ENCODE measurements at places on chromosomes 16 and 17.

DNA sequence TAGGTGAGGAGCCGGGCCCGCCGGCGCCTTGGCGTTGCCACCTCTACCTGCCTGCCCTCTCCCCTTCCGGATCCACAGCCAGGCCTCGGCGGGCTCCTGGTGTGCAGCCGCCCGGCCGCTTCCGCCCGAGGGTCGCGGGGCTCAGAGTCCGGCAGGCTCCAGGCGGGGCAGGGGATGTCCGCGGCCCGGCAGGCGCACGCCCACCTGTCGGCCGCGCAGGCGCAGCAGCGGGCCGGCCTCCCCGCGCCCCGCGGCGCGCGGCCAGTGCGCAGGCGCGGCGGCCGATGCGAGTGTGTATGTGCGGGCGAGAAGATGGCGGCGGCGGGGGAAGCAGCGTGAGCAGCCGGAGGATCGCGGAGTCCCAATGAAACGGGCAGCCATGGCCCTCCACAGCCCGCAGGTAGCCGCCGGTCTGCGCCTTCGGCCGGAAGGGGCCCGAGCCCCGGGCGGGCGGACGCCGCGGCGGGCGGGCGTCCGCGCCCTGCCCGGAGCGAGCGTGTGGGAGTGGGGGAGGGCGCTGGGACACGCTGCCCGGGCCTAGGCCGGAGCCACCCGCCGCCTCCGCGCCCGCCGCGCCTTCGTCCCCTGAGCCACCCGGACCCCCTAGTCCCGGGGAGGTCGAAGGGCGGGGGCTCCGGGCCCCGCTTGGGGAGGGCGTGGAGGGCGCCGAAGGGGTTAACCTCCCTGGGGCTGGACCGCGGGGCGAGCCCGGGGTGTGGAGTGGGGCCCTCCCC lies at the start of gene USP10:
Gene USP10, plus strand, starts transcription at position 289 of the 734 bp plus-strand sequence. Its CDS starts 91 bp downstream, at position 380.
- DNase-seq = peak; percentile 79

DNA sequence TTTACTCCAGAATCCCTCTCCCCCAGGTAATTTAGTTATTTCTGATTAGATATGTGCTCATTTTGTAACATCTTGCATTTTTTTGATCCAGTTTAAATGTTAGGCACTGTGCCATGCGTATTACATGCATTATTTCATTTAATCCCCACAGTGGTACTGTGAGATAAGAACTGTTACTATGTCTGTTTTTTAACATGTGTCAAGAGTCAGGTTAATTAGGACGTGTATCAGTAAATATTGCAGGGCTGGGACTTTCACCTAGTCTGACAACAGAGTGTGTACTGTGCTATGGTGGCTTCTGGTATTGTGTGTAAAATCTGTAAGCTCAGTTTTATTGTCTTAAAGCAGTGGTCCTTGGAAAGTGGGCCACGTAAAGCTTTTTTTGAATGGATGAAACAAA lies 10.6 kb downstream of the RSPRY1 start:
- no peak for DNase-seq

- DNase-seq = no peak
Observed at GRCh38 chr17:37148156-37148555, 199.4 kb downstream of the AATF start.

DNA sequence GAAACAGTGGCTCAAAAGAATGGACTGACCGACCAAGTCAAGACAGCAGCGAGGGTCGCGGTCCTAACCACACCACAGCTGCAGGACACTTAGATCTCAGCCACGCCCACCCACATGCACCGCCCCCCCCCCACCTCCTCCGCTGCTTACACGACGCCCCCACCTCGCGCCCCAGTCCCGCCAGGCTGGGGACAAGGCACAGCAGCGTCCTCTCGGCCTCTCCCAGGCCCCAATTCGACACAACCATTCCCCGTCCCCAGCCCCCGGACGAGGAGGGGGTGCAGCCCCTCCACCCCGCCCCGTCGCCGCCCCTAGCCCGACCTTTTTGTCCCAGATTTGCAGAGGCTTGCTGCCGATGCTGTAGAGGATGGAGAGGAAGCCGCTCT lies 477 bp downstream of the CFAP20 start:
- no peak for DNase-seq

- DNase-seq = no peak
Observed at GRCh38 chr17:73297934-73298861, 13.6 kb downstream of the CDC42EP4 start.

DNA sequence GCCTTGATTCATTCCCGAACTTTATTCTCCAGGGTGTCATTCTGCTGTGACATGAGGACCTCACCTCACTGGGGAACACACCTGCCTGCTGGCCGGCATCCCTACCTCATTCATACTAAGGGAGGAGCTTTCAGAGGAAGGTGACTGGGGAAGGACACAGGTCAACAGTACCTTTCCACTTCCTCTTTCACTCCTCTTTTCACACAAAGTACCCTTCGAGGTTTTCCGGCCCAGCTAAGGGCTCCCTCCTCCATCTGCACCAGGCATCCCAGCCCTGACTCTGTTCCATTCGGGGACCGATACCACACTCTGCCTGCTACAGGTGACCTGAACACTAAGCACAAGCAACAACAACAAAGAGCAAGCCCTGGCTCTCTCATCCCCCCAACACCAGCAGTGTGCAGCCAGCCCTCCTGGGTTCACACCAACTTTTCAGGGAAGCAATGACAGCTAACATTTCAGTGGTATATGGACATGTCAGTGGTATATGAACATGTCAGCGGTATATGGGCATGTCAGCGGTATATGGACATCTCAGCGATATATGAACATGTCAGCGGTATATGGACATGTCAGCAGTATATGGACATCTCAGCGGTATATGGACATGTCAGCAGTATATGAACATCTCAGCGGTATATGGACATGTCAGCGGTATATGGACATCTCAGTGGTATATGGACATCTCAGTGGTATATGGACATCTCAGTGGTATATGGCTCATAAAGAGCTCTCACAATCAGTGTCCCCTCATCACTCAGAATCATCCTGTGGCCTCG lies 16.0 kb downstream of the TRIM25 start:
- DNase-seq = no peak

- peak; percentile 26 for DNase-seq
Observed at GRCh38 chr16:56860226-56861020, 4.6 kb upstream of the SLC12A3 start.

DNA sequence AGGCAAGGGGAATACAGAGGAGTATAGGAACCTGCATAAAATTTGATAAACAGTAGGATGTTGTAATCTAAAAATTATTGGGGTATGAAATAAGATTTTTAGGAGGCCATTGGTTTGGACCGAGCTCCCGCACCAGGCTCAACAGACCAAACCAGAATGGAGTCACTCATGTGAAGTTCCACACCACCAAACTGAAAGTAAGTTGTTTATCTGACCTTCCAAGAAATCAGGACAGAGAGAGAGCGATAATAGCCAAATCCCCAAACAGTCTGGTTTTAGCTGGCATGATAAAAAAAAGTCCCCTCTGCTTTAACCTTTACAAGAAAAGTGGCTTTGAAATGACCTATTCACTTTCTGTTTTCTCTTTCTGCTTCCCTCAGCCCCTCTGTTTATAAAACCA lies 45.7 kb upstream of the SIAH1 start:
- no peak for DNase-seq

DNA sequence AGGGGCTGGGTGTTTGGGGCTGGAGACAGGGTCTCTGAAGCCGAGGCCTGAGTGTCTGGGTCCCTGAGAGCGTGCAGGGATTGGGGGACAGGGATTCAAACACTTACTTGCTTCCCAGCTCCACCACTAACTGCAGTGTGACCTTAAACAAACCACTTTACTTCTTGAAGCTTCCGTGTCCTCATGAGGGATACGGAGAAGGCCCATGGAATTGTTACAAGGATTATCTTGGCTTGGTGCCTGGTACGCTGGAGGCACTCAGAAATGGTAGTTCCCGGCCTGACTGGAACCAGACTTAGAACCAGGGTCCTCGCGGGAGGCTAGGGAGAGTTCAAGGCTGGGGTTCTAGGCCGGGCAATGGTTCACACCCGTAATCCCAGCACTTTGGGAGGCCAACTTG lies 2.9 kb upstream of the CXCL16 start:
- DNase-seq = no peak

GRCh38 chr17:69428252-69428980 lies 13.9 kb downstream of the MAP2K6 start:
- DNase-seq = no peak

DNA sequence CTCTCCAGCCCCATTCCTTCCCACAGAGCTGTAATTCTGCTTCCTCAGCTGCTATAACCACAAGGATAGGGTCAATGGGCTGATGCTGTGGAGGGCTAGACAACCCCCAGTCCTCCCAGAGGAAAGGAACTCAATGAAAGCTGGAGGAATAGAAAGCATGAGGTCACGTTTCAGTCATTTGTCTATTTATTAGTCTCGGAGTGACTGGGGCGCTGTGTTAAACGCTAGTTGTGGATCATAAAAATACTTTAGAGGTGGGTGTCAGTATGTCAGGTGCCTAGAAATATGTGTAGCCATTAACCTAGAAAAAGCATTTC lies 787 bp upstream of the CCL3L1 start:
- DNase-seq = no peak

DNA sequence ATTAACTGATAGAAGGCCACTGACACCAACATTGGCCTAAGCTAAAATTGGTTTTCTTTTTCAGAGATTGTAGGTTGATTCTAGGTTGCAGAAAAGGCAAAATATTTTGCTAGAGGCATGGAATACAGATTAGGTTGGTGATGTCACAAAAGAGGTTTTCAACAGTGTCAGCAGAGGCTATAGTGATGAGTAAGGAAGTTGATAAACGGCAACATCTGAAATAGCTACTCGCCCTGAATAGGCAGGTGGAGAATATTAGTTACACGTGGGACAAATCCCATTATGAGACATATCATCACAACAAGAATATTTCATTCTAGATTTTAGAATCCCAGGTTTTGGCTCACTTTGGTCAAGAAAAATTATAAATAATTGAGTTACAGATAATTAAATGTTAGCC lies 1.5 kb upstream of the TOM1L1 start:
- DNase-seq = no peak

DNA sequence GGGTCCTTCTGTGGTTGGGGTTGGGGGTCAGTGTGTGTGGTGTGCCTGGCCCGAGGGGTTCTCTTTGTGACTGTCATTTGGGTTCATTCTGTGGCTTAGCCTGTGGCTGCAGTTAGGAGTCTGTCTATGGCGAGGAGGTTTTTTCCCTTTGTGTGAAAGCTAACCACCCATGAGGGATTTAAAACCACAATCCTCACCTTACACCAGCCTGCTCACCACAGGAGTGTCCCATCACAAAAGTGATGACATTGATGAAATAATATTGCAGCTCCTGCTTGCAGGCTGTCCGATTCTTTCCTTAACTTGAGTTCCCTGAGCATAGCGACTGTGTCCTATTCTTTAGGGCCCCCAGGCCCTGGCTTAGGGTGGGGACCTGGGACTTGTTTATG lies 113.6 kb downstream of the RAP1GAP2 start:
- DNase-seq = no peak

- DNase-seq = no peak
Observed at GRCh38 chr17:81644976-81645952, 8.3 kb downstream of the TSPAN10 start.

GRCh38 chr17:28760601-28761562 lies 17.1 kb downstream of the TRAF4 start:
- no peak for DNase-seq

GRCh38 chr17:36979565-36979941 lies 30.8 kb downstream of the AATF start:
- no peak for DNase-seq

DNA sequence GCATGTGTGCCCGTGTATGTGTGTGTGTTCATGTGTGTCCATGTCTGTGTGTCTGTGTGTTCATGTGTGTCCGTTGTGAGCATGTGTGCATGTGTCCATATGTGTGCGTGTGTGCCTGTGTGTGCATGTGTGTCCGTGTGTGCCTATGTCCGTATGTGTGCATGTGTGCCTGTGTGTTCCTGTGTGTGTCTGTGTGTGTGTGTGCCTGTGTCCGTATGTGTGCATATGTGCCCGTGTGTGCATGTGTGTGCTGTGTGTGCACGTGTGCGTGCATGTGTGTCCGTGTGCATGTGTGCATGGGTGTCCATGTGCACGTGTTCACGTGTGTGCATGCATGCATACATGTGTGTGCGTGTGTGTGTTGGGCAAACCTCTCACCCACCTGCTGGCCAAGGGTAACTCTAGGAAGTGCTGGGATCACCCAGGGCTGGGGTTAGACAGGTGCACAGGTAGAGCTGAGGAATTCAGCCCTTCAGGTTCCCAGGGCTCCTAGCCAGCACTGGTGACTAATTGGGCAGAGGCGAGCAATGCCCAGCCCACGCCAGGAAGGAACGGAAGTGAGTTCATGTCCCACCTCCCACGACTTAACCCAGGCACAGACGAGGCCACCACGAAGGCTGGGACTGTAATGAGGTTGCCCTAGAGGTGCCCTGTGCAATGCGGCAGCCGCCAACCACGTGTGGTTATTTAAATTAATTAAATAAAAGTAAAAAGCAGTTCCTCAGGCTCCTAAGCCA lies 8.2 kb upstream of the CSNK1D start:
- DNase-seq = no peak

GRCh38 chr17:48460052-48460451 lies 30.0 kb upstream of the SKAP1 start:
- no peak for DNase-seq

DNA sequence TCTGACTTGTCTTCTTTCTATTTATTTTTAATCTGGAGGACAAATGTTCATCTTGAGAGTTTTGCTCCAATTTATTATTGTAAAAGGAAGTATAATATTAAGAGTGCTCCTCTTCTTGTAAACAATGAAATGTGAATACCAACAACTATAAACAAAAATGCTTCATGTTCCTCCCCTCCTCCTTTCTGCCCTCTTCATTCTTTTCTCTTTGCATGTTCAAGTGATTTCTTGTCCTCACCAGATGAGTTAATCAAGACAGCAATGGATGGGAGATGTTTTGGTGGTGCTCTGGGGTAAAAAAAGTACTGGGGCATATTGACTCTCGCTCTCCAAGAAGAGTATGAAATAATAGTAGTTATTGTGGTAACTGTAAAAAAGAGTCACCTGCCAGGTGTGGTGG lies 24.3 kb downstream of the ITGB3 start:
- no peak for DNase-seq

GRCh38 chr17:50533720-50534148 lies 1.2 kb downstream of the EPN3 start:
- DNase-seq = no peak

- no peak for DNase-seq
Observed at GRCh38 chr16:30369091-30369937, 980 bp downstream of the TBC1D10B start.

- DNase-seq = no peak
Observed at GRCh38 chr17:74892974-74893911, at the start of gene FADS6. Gene FADS6 (minus strand): TSS chr17:74893633. CDS start chr17:74893595, 38 bp downstream.

- no peak for DNase-seq
Observed at GRCh38 chr16:11131706-11132105, 124.3 kb downstream of the SOCS1 start.

DNA sequence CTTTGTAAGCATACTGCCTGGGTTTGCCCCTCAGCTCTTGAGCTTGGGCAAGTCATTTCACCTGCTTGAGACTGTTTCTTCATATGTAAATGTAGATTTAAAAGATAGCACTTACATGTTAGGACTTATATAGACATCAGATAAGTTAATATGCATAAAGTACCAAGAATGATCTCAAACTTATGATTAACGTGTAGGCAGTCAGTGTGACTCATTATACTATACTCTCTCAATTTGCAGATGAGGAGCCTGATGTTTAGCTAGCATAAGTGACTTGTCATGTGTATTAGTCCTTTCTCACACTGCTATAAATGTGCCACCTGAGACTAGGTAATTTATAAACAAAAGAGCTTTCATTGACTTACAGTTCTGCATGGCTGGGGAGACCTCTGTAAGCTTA lies 690.5 kb downstream of the KCNJ2 start:
- DNase-seq = no peak

All from stimulated activated CD4-positive, alpha-beta T cell treated with anti-CD3 and anti-CD28 coated beads, Interleukin-15, amount 100 ng/mL, for 1 hour (primary cell).